Naive B cell (primary cell): ENCODE measurements at places on chromosomes 6 and 20. TPM values are rescaled to one million over a fixed set of nuclear protein-coding genes. Genes with fewer than 3 reads are reported as not detected.

The HCRTR2 gene
- polyA plus RNA-seq, result not detected

The TFAP2B gene
- polyA plus RNA-seq, result not detected

The PSORS1C1 gene
- not detected for polyA plus RNA-seq

The ZKSCAN3 gene
- 4.0 TPM for polyA plus RNA-seq

The SNAI1 gene
- not detected for polyA plus RNA-seq

The MAFB gene
- polyA plus RNA-seq, result 0.32 TPM

The SMLR1 gene
- not detected for polyA plus RNA-seq

The CEBPB gene
- polyA plus RNA-seq, result 10.4 TPM

The SLX4IP gene
- polyA plus RNA-seq, result 3.5 TPM

The C20orf96 gene
- polyA plus RNA-seq, result 1.4 TPM

The THBS2 gene
- not detected for polyA plus RNA-seq
